ENCODE measurements at places on chromosomes 13 and 19. TPM values are rescaled to one million over a fixed set of nuclear protein-coding genes. Genes with fewer than 3 reads are reported as not detected.

DNA sequence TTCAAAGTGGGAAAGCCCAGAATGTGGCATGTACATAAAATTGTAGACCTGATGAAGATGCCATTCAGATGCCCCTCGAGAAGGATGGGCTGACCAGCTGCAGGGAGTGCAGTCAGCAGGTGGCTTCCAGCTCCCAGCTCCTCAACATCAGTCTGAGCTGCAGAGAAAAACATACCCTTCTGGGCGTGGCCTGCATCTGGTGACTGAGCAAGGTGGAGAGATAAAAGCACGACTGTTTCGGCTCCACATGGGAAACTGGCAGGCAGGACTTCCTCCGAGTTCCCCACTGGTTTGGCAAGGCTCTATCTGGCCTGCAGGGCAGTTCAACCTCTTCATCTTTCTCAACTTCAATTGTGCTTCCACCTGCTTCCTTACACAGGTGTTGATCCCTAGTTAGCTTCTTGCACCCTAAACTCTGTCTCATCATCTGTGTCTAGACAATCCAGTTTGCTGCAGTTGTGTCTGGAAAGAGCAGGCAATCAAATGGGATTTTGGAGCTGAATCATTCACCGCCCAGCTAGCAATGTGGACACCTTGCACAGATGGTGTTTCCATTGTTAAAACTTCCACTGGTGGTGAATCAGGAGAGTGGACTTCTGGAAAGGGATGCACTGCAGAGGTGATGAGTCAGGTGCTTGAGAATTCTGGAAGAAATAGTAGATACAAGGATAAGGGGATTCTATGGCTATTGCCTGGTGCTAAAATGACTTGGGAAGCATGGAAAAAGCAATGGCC is 56.8 kb downstream of the POLR1D start:
- ATAC-seq, result no peak

DNA sequence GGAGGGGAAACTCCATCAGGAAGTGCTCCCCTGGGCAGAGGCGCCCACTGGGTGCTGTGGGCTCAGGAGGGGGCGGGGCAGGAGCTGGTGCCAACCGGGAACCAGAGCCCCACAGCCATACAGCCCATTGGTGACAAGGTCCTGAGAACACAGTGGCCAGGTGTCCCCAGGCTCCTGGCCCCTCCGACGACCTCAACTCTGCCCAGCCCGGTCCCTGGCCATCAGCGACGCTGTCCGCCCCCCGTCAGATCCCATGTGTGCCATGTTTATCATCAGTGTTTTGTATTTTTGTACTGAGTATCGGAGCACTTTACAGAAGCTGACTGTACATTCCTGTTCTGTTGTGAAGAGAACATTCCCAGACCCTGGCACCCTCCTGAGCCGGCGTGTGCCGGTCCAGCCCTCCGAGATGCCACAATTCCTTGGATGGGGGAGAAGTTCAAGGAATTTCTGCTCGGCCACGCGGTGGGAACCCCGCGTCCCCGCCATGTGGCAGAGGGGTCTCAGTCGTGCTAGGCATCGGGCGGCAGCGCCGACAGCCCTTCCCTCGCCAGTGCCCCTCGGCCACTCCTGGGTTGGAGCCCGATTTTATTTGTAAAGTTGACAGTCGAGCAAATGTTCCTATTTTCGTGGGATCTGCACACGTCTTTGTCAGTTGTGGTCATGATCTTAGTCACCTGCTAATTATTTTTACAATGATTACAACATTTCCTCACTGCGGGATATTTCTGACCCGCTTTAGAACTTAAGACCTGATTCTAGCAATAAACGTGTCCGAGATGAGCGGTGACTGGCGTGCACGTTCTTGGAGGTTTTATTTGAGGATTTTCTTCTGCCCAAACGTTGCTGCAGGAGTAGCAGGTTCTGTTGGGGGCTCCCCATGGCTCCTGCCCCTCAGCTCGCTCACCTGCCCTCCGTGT is 16.9 kb downstream of the PEX11G start:
- ATAC-seq, result peak; percentile 13

- no peak for ATAC-seq
Measured at GRCh38 chr13:73481886-73482445, 423.2 kb downstream of the KLF5 start.

DNA sequence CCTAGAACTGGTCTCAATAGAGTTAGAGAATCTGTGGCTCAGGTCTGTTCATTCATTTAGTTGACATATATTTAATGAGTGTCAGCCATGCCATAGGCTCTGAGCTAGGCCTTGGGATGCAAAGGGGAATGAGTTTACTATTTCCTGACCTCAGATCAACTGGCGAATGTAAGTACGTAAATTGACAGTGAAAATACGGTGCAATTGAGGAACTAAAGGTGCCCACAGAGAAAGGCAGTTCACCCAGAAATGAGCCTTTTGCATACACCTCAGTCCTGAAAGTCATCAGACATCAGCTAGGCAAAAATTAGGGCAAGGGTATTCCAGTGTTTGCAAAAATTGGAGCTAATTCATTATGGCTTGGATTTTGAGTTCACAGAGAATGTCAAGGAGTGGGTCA is 20.6 kb upstream of the UPF3A start:
- no peak for ATAC-seq

DNA sequence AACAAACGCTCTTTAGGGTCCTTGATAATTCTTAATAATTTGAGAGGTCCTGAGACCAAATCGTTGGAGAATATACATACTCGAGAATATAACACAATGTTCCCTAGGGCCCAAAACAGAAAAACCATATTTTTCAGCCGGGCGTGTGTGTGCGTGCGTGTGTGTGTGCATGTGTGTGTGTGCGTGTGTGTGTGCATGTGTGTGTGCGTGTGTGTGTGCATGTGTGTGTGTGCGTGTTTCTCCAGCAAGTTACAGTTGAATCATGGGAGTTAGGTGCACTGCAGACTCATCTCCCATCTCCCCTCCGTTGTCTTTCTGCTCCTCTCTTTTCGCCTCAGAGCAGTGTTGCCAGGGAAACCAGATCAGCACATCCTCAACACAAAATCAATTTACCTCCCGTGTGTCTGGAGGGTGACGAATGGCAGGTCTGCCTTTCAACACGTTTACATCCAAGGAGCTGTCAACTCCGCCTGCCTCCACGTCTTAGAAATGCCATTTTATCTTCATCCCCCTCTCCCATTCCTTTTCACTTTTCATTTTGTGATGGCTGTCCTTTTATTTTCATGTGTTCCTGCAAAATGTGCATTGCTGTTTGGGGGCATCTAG is 8.3 kb upstream of the PNMA8B start:
- no peak for ATAC-seq

DNA sequence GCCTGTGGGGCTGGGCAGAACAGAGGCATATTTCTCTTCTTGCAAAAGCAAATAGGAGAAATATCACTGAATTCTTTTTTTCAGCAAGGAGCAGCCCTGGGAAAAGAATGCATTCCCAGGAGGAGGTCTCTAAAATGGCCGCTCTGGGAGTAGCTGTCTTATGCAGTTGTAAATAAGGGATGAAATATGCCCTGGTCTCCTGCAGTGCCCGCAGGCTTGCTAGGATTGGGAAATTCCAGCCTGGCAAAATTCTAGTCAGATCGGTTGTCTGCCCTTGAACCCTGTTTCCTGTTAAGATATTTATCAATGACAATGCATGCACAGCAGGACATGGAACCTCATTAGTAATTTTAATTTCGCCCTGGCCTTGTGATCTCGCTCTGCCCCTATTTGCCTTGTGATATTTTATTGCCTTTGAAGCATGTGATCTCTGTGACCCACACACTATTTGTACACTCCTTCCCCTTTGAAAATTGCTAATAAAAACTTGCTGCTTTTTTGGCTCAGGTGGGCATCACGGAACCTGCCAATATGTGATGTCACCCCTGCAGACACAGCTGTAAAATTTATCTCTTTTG is 1993.2 kb downstream of the PCDH9 start:
- no peak for ATAC-seq

ZNF528 gene
- total RNA-seq, result 29.6 TPM

TSEN34 gene
- total RNA-seq, result 69.7 TPM

IGFLR1 gene
- total RNA-seq, result 4.5 TPM

ZNF225 gene
- 7.5 TPM for total RNA-seq

HNRNPA1L2 gene
- 16.1 TPM for total RNA-seq

Measured in motor neuron (in vitro differentiated cells).